ENCODE measurements at places on chromosomes 12 and 14.

DNA sequence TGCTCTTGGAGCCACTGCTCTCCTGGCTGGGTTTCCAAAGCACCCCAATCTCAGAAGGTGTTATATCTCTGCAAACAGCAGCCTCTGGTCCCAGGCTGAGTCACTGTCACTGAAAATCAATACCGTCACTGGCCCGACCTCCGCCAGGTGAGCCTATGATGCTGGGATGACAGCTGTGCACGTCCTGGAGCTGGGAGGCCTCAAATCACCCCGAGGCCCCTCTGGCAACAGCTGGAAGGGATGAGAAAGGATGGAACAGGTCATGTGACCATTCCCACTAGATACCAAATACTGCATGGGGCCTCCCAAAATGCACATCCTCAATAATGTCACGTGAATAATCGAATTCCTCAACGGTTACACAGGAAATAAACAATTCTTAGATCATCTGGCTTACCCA is 190.8 kb downstream of the TTC7B start:
- DNase-seq, result no peak

- DNase-seq, result peak; percentile 58
Observed at GRCh38 chr12:71415336-71416231, 24.0 kb upstream of the LGR5 start.

GRCh38 chr14:23078692-23079116 is 16.2 kb downstream of the ACIN1 start:
- no peak for DNase-seq

DNA sequence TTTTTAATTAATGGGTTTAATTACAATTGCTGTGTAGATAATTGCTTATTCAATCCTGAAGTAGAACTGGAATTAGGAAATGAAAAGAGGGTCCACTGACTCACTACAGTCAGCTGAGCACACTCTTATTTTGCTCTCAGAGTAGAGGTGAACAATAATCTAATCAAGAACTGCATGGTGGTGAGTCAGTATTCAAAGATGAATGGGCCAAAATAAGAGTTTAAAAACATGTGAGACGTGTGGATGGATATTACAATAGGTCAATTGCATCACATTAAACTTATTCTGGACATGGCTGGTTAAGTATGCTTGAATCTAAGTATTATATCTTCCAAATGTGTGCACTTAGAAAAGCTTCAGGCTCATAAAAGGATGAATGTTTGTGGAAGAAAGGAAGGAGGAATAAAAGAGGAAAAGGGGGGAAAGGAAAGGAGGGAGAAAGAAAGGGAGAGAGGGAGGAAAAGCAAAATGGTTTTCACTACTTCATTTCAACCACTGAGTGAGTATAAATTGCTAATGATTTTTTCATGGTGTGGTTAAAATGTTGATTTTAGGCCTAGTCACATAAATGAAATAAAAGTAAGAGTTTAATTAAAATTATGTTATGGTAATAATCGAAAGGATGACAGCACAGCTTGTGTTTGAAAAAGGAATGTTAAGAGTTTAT is 27.0 kb upstream of the EEA1 start:
- no peak for DNase-seq

DNA sequence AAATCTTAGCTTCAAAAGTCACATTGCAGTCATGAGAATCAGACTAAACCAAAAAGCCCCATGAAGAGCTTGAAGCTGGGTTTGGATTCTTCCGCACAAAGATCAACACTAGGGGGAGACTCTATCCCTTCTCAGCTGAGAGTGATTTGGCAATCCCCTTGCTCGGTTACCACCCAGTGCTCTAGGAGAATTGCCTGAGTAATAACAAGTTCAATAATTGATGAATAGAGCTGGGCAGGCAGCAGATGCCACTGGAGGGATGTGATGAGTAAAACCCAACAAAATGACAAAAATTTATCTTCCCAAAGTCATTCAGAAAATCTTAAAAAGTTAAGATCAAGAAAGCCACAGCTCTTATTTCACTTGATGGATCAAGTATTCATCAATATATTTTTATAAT is 185.6 kb upstream of the ARID2 start:
- DNase-seq, result peak; percentile 84

DNA sequence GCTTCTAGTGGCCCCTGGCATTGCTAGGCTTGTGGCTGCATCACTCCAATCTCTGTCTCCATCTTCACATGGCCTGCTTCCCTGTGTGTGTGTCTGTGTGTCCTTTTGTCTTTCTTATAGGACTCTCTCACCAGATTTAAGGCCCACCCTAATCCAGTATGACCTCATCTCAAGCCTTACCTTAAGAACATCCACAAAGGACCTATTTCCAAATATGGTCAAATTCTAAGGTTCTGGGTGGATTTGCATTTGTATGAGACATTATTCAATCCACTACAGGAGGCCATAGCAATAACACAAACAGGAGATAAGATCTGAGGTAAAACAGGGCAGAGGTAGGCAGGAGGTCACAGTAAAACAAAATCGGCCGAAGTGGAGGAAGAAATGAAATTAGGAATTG is 375.9 kb downstream of the BTG1 start:
- DNase-seq, result no peak

DNA sequence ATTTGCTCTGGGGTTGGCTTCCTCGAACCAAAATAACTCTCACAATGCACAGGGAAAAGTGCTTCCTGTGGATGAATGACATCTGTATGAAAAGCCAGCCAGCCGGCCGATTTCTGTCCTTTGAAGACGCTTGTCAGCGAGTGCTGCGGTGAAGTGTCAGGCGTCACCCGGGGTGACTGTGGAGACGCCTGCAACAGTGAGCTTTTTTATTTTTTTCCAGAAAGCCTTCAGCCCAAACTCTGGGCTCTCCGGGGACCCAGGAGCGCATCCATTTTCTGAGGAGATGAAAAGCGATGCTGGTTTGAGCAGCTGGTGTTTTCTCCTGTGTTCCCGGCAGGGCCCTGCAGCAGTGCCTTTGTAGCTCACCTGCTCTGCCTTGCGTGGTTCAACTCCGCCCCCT is 147.9 kb upstream of the MYL2 start:
- DNase-seq, result no peak

GRCh38 chr12:101287357-101287756 is 7.5 kb downstream of the UTP20 start:
- no peak for DNase-seq

DNA sequence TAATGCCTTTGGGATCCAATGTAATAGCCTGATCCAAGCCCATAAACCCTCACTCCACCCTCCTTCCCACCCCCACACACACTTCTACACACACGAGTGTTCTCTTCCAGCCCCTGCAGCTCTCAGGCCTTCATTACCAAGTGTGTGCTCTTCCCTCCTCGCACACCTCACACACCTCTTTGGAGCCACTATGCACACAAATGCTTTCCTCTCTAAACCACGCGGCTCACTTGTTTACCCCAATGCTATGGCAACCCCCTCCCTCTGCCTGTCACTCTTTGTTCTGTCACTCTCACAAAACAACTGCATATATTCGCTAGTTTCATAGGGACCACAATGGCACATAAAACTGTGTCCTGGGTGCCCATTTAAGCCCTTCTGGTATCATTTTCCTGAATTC is 35.1 kb downstream of the PPP2R5E start:
- DNase-seq, result no peak

DNA sequence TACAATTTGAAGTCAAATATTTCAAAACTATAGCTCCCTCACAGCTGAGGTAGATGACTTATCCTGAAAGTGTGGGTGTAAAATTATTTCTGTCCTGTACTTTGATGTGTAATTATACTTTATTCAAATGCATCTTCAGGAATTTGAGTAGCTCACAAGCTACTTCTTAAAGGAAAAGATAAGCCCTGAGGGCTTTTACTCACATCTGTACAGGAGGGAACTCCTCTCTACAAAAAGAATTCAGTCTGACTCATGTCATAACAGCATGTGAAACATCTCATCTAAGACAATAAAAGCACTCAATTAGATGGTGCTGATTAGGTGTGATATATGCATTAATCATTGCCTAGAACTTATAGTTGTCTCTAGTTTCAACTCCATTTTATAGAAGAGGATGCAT is 452.0 kb downstream of the PRKD1 start:
- no peak for DNase-seq

DNA sequence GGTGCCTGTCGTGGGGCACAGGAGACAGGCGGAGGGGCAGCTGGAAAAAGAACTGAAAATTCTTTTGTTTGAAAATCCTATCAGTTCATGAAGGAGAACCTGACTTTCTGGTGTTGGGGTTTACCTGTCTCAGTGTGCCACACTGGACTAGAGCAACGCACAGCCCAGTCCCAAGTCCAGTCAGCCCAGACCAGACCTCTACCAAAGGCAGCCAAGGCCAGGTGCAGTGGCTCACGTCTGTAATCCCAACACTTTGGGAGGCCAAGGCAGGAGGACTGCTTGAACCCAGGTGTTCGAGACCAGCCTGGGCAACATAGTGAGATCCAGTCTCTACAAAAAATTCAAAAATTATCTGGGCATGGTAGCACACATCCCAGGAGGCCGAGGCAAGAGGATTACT is 4.6 kb downstream of the CCDC85C start:
- DNase-seq, result no peak

GRCh38 chr14:101624536-101624935 is 63.2 kb downstream of the DIO3 start:
- no peak for DNase-seq

DNA sequence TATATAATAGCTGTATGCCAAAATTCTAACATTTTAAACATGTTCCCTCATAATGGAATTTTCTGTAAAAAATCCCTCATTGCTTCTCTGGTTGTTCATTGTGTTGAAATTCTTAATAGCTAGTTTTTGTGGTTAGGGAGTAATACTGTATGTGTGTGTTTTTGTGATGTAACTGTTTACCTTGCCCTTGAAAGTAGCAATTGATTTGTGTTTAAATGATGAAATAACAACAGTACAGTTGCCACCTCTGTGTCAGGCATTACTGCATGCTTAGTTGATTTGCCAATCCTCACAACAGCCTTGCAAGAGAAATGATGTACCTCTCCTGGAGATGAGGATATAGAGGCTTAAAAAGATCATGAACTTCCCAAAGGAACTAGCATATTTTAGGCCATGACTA is 94.9 kb downstream of the DAAM1 start:
- DNase-seq, result no peak

GRCh38 chr12:60123557-60123956 is 527.7 kb downstream of the SLC16A7 start:
- DNase-seq, result no peak

GRCh38 chr12:31390991-31391390 is 65.0 kb upstream of the SINHCAF start:
- no peak for DNase-seq

DNA sequence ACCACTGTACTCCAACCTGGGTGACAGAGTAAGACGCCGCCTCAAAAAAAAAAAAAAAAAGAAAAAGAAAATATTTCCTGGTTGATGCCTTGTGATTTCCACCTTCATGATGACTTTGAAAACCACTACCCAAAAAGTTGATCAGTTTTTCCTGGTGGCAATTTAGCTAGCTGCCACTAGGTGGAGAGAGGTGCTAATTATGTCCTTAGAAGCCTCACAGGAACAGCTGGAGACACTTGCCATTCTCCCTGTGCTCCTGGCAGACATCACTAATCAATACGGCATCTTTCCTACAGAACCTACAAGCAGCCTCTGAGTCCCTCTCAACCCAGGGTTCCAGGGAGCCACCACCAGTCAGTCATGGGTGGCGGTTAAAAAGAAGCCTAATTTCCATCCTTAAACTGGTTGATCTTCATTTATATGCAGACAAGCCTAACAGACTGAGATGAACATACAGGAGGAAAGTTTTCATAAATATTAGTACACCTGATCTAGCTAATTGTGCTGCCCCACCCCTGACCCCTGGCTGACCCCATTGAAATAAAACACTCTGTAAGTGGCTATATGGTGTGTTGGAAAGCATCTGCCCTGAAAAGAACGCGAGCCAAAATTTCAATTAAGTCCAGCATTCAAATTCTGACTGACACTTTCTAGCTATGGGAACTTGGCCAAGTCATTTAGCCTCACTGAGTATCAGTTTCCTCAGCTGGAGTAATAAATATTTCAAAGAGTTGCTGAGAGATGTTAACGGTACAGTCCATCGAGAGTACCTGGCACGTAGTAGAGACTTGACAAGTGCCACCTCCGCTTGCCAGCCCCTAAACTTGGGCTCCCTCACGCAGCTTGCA is 6.2 kb upstream of the OAS1 start:
- DNase-seq, result peak; percentile 60

DNA sequence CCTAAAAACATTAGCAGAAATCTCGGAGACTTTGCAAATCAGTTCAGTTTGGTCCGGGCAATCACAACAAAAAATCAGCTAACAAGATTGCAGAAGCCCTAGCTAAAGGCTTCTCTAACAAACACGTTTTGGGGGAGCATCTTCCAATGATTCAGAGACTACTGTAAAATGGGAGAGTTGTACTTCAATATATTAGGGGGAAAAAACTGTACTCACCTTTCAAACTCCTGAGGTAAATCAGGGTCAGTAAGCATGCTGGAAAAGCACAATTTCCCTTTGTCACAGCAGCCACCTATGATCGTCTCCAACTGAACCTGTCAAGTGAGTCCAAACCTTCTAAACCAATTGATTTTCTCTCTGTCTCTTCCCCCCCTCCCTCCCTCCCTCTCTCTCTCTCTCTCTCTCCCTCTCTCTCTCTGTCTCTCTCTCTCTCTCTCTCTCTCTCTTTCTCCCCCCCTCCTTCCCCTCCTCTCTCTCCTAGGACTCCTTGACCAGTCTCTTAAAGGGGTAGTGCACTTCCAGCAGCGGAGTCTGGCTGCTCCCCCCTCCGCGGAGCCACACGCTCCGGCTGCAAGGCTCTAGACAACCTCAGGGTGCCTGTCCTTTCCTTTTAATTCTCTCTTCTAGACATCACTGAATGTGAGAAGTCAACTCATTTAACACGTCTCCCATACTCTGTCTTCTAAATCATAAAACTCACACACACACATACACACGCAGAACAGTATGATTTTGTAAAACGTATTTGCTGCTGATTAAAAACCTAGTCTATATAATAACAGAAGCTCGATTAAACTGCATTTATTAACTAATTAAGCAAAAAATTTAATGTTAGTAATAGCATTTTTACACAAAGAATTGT is at the start of gene SOX5:
SOX5 (minus strand) TSS at position 323 of the 862 bp plus-strand sequence; CDS start at position 254, 69 bp downstream.
- no peak for DNase-seq

GRCh38 chr12:78002878-78003277 is 172.2 kb downstream of the NAV3 start:
- DNase-seq, result no peak

DNA sequence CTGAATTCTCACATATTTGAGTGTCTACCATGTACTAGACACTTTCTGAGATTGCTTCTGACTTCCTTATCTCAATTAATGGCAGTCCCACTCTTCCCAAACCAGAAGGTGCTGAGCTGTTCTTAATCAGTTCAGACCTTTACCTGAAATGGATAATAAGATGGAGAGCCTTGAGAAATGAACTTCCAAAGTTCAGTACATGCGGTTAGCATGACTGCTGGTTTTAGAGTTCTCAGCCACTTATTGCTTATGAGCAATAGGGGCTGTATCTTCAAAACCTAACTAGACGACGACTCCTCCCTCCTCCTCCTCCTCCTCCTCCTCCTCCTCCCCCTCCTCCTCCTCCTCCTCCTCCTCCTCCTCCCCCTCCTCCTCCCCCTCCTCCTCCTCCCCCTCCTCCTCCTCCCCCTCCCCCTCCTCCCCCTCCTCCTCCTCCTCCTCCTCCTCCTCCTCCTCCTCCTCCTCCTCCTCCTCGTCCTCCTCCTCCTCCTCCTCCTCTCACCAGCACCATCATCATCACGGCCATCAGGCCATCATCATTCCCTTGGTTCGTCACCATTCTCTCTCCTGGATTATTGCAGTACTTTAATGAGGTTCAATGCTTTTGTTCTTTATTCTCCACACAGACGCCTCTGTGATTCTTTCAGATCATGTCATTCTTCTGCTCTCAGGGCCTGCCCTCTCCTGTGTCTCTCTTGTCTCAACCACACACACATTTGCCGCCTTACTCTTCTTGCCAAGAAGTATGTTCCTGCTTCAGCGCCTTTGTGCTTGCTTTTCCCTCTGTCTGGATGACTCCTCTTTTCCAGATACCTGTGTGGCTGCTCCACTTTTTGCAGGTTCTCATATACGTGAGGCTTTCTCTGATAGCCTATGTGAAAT is 2.7 kb downstream of the PCNX1 start:
- no peak for DNase-seq

Measured in activated CD4-positive, alpha-beta T cell treated with anti-CD3 and anti-CD28 coated beads, Interleukin-2, Interleukin-4, amounts not matched to agents 100 ng/mL and 50 ng/mL, durations not matched to agents 16 hours and 8 hours (primary cell).